ENCODE measurements at places on chromosomes 13 and 19. TPM values are rescaled to one million over a fixed set of nuclear protein-coding genes. Genes with fewer than 3 reads are reported as not detected.

GRCh38 chr13:110449219-110450015 is 112.1 kb downstream of the RAB20 start:
- no peak overlapping the region for H3K4me3 ChIP-seq
- peaks cover 70% of the 10 kb centered on the region for H3K27me3 ChIP-seq
- H3K36me3 ChIP-seq: no peaks in the 10 kb centered on the region
- peaks cover 30% of the 10 kb centered on the region for H3K4me1 ChIP-seq
- DNase-seq: no peak

- 0 out of 2 replicates have a peak overlapping the region, but pooled peaks have one; percentile 17 for H3K4me3 ChIP-seq
- H3K27ac ChIP-seq: peak overlapping the region; percentile 58
- no peak for DNase-seq
- H3K36me3 ChIP-seq: peaks cover 1% of the 10 kb centered on the region
Measured at GRCh38 chr19:38304352-38304865, 358 bp downstream of the C19orf33 start.

DNA sequence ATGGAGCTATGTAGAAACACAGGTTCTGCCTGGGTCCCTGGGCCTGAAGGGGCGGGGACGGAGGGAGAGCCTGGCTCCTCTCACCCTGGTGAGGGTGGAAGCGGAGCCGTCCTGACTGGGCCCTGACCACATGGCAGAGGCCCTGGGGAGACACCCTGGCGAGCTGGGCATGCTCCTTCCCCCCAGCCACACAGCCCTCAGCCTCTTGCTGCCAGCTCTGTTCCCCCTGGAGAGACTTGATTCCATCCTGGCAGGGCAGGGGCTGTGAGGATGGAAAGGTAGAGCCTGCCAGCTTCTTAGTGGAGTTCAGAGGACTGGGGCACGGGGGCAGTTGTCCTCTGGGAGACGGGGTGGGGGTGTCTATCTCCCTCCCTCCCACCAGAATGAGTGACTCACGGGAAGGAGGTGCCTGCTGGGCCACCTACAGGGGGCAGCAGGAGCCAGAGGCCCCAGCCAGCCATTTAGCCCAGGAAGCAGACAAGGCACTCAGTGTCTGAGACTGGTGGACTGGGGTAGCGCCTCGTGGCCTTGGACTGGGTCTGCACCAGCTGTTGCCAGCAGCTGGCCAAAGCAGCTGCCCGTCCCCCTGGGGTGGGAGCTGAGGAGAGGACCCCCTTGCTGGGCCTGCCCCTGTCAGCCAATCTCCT is 22.8 kb upstream of the RNF17 start:
- no peak overlapping the region for H3K27ac ChIP-seq
- peak; percentile 10 for DNase-seq
- no peaks in the 10 kb centered on the region for H3K36me3 ChIP-seq
- H3K4me1 ChIP-seq: no peaks in the 10 kb centered on the region
- H3K4me3 ChIP-seq: no peak overlapping the region
- no peaks in the 10 kb centered on the region for H3K27me3 ChIP-seq

GRCh38 chr13:92355213-92355612 is 871.4 kb upstream of the GPC6 start:
- no peak overlapping the region for H3K4me3 ChIP-seq
- no peaks in the 10 kb centered on the region for H3K36me3 ChIP-seq
- DNase-seq: peak; percentile 10
- no peaks in the 10 kb centered on the region for H3K27me3 ChIP-seq

GRCh38 chr13:30107521-30108136 is 199.7 kb downstream of the KATNAL1 start:
- H3K4me3 ChIP-seq: no peak overlapping the region
- H3K27me3 ChIP-seq: peaks cover 17% of the 10 kb centered on the region
- H3K27ac ChIP-seq: no peak overlapping the region
- DNase-seq: no peak

DNA sequence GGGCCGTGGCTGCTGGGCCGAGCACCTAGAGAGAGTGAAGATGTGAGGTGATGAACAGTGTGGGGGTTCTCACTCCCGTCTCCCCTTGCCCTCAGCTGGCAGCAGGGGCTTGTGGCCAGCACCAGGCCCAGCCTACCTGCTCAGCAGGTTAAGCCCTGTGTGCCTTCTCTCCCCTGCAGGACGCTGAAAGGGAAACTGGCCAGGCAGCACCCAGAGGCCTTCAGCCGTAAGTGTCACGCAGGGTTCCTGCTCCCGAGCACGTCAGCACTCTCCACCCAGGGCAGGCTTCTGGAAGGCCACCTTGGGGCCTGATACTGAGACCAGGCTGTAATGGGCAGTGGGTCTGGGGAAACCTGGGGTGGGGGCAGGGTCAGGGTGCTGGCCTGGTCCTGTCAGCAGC is 4.7 kb upstream of the UBA52 start:
- H3K36me3 ChIP-seq: peaks cover 21% of the 10 kb centered on the region
- H3K4me1 ChIP-seq: peaks cover 5% of the 10 kb centered on the region
- H3K27me3 ChIP-seq: no peaks in the 10 kb centered on the region
- no peak for DNase-seq
- no peak overlapping the region for H3K4me3 ChIP-seq

Gene AZU1
- not detected for total RNA-seq
